ENCODE measurements at places on chromosomes 2 and 18. TPM values are rescaled to one million over a fixed set of nuclear protein-coding genes. Genes with fewer than 3 reads are reported as not detected.

The SP140L gene
- 100 TPM for total RNA-seq

The POLE4 gene
- 49.1 TPM for total RNA-seq

The RTN4 gene
- 59.6 TPM for total RNA-seq

The DNAJC5G gene
- total RNA-seq, result not detected

The ASAP2 gene
- total RNA-seq, result not detected

The TCF23 gene
- total RNA-seq, result not detected

The TRIM43 gene
- total RNA-seq, result not detected

The PIEZO2 gene
- not detected for total RNA-seq

The SPDYA gene
- total RNA-seq, result 4.1 TPM
